Effector CD4-positive, alpha-beta T cell (primary cell): ENCODE measurements at places on chromosomes 1 and 21.

DNA sequence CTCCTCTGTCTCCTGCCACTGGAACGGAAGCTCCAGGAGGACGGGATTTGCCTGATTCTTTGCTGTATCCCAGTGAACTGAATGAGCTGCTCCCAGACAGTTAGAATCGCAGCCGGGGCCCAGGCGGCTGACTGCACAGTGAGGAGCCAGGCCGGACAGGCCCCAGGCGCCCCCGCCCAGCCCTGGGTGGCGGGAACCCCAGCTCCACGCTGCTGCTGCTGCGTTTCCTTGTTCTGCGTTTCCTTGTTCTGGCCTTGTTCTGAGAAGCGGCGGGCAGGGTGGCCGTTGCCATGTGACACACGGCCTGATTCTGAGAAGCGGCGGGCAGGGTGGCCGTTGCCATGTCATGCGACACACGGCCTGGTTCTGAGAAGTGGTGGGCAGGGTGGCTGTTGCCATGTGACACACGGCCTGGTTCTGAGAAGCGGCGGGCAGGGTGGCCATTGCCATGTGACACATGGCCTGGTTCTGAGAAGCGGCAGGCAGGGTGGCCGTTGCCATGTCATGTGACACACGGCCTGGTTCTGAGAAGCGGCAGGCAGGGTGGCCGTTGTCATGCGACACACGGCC is 56.2 kb downstream of the SLC37A1 start:
- DNase-seq = no peak

GRCh38 chr1:95304803-95305202 is 70.8 kb downstream of the RWDD3 start:
- no peak for DNase-seq

- no peak for DNase-seq
These were observed 59.7 kb downstream of the TNR start for GRCh38 chr1:175683491-175684298.

- no peak for DNase-seq
These were observed 52.5 kb downstream of the ZNF684 start for GRCh38 chr1:40583980-40584379.

DNA sequence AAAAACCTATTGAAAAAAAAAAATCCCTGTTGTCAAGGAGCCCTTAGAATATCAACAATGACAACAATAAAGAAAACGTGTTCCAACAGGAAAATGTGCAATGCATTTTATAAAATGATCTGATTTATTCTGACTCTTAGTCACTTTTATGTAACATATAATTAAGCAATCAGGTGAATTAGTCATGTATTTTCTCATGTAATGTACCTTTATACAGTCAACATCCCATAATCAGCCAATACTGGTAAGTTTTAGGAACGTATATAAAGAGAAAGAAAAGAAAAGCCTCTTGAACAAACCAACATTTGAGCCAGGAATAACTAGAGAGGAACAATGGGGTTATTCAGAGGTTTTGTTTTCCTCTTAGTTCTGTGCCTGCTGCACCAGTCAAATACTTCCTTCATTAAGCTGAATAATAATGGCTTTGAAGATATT is at the start of gene CLCA4:
TSS of gene CLCA4 (plus strand) at position 292 of the 435 bp plus-strand sequence. CDS start at position 334, 42 bp downstream.
- DNase-seq = no peak

DNA sequence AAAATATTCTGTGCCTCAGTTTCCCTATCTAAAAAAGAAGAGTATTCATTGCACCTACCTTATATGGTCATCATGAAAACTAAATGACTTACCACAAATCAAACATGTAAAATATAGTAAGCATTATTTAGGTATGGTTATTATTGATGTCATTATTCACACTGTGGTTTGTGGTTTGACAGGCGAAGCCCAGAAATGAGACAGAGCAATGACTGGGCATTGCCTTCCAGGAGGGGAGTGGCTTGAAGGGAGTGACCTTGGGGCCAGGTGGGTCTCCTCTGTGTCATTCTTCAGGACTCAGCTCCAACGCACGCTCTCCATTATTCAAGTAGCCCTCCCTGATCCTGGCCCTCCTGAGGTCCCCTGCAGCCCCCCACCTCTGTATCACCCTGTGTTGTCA is 133.7 kb downstream of the DMRTA2 start:
- DNase-seq = no peak

- no peak for DNase-seq
These were observed 14.4 kb upstream of the ZNF362 start for GRCh38 chr1:33241866-33242265.

- DNase-seq = peak; percentile 61
These were observed 47.4 kb upstream of the LBR start for GRCh38 chr1:225474986-225475820.

- no peak for DNase-seq
These were observed 16.0 kb upstream of the PIGV start for GRCh38 chr1:26771643-26772321.

GRCh38 chr1:78619803-78620579 is at the start of gene IFI44L:
IFI44L (plus strand) TSS chr1:78620448; CDS start chr1:78627916, 7,468 bp downstream.
- DNase-seq = peak; percentile 29

DNA sequence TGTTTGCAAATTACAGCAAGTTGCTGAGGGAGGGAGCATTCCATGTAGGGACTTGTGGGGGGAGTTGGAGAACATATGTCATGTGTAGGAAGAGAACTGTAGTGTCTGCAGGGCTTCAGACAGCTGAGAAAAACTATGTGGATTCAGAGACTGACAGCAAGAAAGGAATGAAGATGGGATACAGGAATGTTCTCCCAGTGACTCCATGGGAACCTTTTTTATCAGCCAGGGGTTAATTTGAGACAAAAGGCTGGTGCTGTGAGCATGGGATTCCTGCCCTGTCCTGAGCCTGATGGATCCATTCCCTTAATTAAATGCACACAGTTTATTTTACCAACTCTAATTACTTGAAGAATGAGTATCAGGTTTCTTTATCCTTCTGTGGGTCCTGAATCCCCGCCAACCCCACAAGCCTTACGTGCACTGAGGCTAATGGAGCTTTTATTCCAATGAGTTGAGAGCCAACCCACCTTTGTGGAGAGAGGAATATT is 26.5 kb upstream of the PLXNA2 start:
- DNase-seq = no peak

DNA sequence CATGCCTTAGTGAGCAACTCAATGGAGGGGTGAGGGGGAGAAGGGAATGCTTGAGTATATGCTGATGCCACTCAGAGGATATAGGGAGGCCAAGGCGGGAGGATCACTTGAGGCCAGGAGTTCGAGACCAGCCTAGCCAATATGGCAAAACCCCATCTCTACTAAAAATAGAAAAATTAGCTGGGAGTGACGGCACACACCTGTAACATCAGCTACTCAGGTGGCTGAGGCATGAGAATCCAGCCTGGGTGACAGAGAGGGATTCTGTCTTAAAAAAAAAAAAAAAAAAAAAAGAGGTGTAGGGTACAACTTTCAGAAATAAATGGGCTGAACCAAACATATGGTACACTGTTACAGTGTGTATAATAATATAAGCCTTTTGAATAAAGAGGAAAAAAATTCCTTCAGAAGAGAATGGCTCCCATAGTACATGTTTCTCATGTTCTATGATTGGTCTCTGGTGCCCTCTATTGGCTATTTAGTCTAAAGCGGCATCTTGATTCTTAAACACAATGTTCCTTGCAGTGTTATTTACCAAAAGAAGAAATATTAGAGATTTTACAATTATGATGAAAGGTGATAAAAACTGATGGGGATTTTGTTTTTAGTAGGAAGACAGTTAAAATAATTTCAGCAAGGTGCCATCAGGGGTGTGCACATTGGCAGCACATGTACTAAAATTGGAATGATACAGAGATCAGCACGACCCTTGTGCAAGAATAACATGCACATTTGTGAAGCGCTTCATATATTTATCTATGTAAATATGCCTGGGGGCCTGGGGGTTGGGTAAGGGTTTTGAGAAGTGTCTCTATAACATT is 109.8 kb downstream of the PATJ start:
- DNase-seq = peak; percentile 15

DNA sequence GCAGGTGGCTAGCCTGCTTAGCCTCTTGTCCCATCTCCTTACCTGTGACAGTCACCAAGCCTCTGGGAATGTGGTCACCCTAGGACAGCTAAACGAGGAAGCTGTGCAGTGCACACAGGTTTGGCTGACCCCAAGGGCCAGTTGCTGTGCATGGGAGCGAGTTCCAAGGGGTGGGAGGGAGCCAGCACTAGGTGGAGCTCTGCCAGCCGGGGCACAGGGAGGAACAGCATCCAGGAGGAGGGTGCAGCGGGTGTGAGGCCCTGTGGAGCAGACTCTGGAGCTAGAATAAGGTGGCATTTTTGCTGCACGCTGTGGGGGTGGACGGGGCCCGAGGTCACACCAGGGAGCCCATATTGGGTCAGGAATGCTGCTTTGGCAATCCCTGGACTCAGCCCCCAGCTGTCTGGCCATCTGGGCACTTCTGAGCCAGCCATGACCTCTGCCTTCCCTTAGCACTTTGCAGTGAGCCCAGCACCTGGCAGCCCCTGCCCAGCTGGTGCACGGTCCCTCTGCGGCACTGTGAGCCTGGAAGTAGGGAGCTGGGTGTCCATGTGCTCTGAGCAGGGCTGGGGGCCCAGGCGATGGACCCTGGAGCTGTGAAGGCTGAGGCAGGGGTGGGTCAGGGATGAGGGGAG is 8.7 kb downstream of the PDXK start:
- no peak for DNase-seq

- DNase-seq = no peak
These were observed 98.8 kb downstream of the SDCCAG8 start for GRCh38 chr1:243354511-243355153.

DNA sequence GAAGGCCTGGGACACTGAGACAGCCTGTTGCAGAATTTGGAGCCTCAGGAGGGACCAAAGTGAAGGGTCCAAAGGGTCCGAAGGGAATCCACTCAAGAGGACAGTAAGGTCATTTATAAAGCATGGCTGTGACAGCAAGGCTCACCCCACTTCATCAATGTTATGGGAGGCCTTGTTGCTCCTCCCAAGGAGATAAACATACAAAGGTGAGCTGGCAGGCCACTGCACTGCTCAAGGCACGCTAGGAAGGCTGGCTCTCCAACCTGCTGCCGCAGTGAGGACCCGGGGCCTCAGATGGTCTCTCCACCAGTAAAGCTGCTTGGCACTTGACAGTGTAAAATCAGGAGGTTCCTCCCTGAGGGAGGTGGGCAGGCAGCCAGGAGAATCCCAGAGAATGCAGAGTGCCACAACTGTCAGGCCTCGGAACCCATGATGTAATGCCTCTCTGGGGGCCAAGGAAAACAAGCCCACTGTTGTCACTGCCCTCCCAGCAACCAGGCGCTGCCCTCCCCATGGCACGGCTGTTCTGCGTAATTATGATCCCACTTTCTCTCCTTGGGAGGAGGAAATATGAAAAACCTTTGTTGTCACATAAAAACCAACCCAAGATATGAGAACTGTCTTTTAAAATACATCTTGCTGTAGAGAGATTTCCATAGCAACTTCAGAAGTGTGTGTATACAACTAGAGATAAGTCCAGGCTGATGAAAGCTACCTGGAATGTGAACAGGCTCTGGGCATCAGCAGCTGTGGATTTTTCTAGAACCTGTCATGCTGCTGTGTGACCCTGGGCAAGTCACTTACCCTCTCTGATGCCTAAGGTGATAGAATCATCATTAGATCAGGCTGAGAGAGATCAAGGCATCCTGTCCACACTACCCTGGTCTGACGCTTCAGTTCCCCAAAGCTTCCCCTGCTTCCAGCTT is 102.5 kb downstream of the KCNN3 start:
- no peak for DNase-seq

- peak; percentile 21 for DNase-seq
These were observed 560 bp downstream of the PLEKHM2 start for GRCh38 chr1:15684468-15685291.

- no peak for DNase-seq
These were observed 39.0 kb downstream of the NEXN start for GRCh38 chr1:77927414-77927813.

DNA sequence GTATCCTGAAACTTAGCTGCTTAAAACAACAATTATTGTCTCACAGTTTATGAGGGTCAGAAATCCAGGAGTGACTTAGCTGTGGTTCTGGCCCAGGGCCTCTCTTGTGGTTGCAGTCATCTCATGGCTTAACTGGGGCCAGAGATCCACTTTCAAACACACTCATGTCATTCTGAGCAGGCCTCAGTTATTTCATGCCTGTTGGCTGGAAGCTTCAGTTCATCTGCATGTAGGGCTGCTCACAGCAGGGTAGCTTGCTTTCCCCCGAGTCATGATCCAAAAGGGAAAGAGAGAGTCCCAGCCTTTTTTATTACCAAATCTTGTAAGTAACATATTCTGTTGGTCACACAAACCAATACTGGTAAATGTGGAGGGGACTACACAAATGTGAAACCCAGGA is 96.6 kb upstream of the B3GALT2 start:
- DNase-seq = no peak

DNA sequence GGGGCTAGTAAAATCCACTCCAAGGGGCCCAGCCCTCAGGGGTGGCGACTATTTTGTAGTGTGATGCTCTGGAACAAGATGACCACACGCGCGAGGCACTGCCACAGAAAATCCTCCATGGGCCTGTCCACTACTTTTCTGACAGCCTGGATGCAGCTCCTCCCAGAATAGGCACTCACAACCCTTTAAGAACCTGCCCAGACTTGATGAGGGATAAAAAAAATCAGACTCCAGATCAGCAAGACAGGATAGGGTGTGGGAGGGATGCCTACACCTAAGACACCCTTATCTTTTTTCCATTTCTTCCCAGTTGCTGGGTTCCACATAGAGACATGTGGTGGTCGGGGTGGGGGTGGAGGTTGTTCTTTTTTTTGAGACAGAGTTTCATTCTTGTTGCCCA is 33.5 kb downstream of the PCAT6 start:
- no peak for DNase-seq

- DNase-seq = peak; percentile 38
These were observed 33.3 kb upstream of the FAM3B start for GRCh38 chr21:41283211-41283818.

GRCh38 chr1:180040034-180040433 is 85.4 kb downstream of the CEP350 start:
- no peak for DNase-seq

- no peak for DNase-seq
These were observed 4.2 kb upstream of the GJB5 start for GRCh38 chr1:34750610-34751009.

DNA sequence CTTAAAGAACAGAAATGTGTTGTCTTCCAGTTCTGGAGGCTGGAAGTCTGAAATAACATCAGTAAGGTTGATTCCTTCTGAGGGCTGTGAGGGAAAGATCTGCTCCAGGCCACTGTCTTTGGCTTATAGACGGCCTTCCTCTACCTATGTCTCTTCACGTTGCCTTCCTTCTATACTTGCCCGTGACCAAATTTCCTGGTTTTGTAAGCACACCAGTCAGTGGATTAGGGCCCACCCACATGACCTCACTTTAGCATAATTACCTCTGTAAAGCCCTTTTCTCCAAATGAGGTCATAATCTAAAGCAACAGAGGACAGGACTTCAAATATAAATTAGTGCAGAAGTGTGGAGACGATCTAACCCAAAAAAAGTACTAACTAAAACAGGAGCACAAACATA is 231.6 kb downstream of the NRIP1 start:
- DNase-seq = no peak

- no peak for DNase-seq
These were observed 891.1 kb downstream of the USP25 start for GRCh38 chr21:16620786-16621320.

- DNase-seq = no peak
These were observed 15.4 kb downstream of the NFIA start for GRCh38 chr1:61097722-61098121.

- DNase-seq = no peak
These were observed 33.4 kb upstream of the GPR153 start for GRCh38 chr1:6294080-6294889.
